ENCODE measurements at places on chromosomes 6 and 20. TPM values are rescaled to one million over a fixed set of nuclear protein-coding genes. Genes with fewer than 3 reads are reported as not detected.

The DEFB132 gene
- total RNA-seq: not detected

The KCNQ2 gene
- not detected for total RNA-seq

The DYNLT2 gene
- total RNA-seq: 2.0 TPM

The CD164 gene
- 287 TPM for total RNA-seq

The BPIFB2 gene
- total RNA-seq: not detected

The PDE7B gene
- total RNA-seq: 23.9 TPM

The PRDM13 gene
- total RNA-seq: not detected

The PXMP4 gene
- total RNA-seq: 2.7 TPM

The MRPL18 gene
- total RNA-seq: 70.6 TPM

The TMEM244 gene
- total RNA-seq: not detected

The GTF2H4 gene
- 12.7 TPM for total RNA-seq

- peak; percentile 46 for DNase-seq
Observed at GRCh38 chr6:67736816-67737215, 898.3 kb upstream of the ADGRB3 start.

GRCh38 chr6:164109770-164110140, 695.2 kb downstream of the QKI start:
- DNase-seq: no peak

- DNase-seq: no peak
Observed at GRCh38 chr6:54264581-54265272, 43.5 kb upstream of the TINAG start.

GRCh38 chr6:33160728-33161344, 31.4 kb downstream of the COL11A2 start:
- DNase-seq: peak; percentile 97

- DNase-seq: no peak
Observed at GRCh38 chr6:3303795-3304411, 45.2 kb downstream of the PSMG4 start.

DNA sequence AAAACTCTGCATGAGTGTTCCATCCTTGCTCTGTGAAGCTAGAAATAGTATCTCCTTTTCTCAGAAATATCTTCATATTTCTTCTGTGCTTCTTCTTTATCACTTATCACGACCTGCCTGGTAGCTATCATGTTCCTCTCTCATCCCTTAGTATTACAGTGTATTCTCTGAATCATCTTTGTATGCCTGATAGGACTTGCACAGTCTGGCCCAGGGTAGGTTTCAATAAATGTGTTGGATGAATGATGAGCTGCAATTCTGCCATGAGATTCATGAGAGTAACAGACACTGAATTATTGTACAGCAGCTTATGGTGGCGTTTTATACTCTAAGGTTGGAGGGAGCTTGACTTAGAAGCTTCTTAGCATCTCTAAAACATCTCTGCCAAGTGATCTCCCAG, 66.6 kb downstream of the GRM1 start:
- no peak for DNase-seq

DNA sequence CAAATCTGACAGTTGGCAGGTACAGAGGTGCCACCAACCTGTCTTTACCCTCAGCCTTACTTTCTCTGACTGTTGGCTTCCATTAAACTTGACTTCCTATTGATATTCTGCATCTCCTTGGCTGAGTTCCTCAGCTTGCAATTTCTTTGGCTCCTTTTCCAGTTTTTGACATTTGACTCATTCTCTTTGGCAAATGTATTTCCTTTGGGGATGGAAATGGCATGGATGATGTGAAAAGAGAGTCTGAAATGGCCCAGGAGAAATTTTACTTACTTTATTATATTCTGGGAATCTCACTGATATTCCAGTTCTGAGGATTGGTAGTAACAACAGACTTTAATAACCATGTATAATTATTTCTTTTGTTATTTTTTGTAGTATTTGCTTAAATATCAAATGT, 255.2 kb downstream of the CD109 start:
- DNase-seq: peak; percentile 68

- no peak for DNase-seq
Observed at GRCh38 chr6:153538491-153538890, 407.4 kb upstream of the RGS17 start.

DNA sequence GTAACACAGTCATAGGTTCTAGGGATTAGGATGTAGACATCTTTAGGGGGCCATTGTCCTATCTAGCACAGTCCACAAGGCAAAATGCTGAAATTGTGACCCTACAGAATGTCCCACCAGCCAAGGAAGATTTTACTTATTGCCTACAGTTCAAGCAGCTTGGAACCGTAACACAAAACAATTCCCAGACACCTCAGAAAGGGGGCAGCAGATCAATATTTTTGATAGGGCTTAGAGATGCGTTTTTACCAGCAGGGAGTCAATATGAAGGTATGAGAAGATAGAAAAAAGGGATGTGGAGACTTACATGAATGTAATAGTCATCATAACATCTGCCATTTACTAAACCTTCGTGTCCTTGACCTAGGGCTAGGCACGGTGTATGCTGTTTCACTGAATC, 81.0 kb downstream of the TMEM170B start:
- no peak for DNase-seq

DNA sequence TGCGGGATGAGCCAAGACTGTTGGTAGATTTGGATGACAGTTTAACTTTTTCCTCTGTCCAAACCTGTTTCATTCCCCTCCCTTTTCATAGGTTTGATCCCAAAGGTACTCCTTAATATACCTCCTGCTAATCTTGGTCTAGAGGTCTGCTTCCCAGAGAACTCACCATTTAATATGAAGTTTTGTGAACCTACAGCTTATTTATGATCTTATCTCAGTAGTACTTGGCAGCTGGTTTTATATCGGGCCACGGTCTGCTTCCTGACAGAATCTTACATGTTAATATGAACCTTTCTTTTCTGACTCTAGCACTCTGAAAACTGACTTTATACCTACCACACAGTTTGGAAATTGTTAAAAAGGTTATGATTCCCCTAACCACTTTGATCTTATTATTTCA, 138.7 kb downstream of the MACROD2 start:
- no peak for DNase-seq

- DNase-seq: no peak
Observed at GRCh38 chr6:126145351-126145750, 159.0 kb downstream of the TRMT11 start.

- peak; percentile 95 for DNase-seq
Observed at GRCh38 chr20:53582574-53583351, 10.9 kb downstream of the ZNF217 start.

DNA sequence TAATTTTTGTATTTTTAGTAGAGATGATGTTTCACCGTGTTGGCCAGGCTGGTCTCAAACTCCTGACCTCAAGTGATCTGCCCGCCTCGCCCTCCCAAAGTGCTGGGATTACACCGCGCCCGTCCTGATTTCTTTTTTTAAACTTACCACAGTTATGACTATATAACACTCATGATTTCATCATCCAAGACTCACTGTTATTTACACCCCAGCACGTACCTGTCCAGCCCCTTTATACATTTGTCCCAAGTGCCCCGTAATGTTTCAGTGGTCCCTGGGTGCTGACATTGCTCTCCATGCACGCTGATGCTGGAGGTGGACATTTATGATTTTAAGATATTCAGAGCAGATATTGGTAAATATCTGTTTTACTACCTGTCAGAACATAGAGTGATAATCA, 219.9 kb upstream of the GMDS start:
- no peak for DNase-seq

DNA sequence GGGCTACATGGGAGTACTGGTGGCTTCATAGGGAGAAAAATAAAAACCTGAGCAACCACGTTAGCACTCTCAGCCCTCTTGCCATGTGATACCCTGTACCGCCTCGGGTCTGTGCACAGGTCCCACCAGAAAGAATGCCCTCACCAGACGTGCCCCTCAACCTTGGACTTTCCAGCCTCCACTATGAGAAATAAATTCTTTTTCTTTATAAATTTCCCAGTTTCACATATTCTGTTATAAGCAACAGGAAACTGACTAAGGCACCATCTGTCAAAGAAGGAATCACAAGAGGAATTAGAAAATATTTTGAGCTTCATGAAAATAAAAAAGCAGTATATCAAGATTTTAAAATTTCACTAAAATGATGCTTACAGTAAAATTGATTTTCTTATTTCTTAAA, 168.4 kb upstream of the BMP5 start:
- no peak for DNase-seq

- DNase-seq: no peak
Observed at GRCh38 chr6:77030929-77031674, 432.2 kb downstream of the HTR1B start.

All from fibroblast of the aortic adventitia (primary cell).